Aorta (tissue), 5 donors: ENCODE measurements at places on chromosomes 12 and 14. TPM values are rescaled to one million over a fixed set of nuclear protein-coding genes. Genes with fewer than 3 reads are reported as not detected.

DNA sequence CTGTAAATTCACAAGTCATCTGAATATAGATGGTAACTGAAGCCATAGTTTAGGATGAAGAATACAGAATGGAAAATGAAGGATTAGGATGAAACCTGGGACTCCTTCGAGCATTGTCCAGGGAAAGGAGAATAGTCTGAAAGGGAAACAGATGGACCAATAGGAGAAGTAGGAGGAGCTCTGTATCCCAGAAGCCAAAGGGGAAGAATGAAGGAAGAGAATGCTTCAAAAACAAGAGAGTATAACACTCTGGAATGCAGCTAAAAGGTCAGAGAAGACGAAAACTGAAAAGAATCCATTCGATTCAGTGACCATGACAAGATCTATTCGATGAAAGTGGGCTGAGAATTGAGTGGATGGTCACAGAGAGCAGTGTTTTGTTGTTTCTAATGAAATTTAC, 1.0 kb downstream of the GMFB start:
- DNase-seq = no peak

PUS7L gene
- total RNA-seq = 12.9 TPM

GRCh38 chr12:57770734-57771133, 1.2 kb downstream of the METTL1 start:
- DNase-seq = no peak

DNA sequence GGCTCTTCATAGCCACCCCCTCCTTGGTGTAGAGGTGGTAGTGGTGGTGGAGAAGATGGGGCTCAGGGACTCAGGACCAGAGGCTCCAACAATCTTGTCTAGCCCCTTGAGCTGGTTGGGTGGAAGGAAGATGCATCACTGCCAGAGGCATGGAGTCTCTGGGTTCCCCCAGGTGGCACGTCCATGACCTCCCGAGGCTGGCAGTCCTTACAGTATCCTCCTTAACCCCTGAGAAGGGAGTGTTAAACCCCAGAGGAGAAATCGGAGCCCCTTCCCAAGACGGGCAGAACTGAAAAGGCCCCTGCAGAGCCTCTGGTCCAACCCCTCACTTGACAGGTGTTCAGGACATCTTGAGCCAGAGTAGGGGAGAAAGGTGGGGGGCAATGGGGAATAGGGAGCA, 9.1 kb downstream of the KRT83 start:
- no peak for DNase-seq

- DNase-seq = no peak
These were observed 13.3 kb downstream of the TMEM119 start for GRCh38 chr12:108584456-108585065.

DNA sequence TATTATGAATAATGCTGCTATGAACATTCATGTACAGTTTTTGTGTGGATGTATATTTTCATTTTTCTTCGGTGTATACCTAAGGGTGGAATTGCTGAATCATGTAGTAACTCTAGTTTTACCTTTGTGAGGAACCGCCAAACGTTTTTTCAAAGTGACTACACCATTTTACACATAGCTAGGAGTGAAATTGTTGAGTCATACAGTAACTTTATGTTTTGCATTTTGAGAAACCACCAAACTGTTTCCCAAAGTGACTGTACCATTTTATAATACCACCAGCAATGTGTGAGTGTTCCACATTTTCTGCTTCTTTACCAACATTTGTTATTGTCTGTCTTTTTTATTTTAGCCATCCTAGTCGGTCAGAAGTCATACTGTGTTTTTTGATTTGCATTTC, 3.1 kb upstream of the TPH2 start:
- no peak for DNase-seq

GRCh38 chr12:58252914-58253313, 311.5 kb downstream of the ATP23 start:
- DNase-seq = no peak

GLIPR1 gene
- 152 TPM for total RNA-seq

DNA sequence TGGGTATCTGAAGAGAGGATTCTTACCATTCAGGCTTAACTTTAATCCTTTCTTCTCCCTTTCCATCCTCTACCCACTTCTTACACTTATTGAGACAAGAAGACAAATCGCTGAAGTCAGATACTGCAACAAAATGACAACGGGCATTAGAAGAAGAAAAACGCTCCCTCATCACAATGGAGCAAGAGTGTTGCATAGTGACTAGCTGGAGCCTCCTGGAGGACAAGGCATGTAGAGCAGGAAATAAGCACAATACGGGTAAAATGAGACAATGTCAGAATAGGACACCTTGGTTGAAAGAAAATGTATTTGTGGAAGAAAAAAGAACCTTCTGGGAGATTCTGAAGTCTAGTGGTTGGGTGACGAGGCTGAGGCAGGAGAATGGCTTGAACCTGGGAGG, 501.0 kb downstream of the RERGL start:
- no peak for DNase-seq

DNA sequence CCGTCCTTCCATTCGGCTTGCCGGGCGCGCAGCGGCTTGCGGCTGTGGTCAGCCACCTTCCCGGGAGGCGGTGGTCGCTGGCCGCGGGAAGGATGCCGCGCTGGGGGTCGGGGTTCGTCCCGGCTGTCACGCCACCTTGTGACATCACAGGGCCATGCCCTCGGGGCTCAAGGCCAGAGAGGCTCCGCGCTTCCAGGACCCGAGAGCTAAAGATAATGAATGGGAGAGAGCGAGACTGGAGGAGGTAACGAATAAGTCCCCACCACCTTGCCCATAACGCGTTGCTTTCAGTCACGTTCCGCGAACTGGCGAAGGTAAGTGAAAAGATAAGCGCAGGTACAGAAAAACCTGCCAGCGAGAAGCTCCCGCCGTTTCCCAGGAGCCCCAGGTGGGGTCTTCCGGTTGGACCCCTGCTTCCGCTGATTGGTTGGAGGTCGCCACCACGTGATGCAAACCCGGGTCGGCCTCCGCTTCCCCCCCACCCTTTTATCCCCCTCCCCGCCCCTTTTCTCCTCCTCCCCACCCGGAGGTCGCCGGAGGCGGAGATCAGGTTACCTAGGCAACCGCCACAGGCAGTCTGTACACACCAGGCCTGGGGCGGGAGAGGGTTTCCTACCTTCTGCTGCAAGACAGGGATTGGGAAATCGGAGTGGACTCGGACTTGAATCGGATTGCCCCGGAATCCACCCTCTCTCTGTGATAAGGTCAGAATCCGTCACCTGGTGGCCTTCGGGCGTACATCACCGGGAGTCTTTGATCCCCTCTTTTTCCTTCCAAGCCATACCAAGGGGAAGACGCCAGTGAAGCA, at the start of gene LRRC9:
Gene LRRC9 (plus strand): TSS at position 575 of the 808 bp plus-strand sequence.
- peak; percentile 81 for DNase-seq

GRCh38 chr12:49223590-49224369, 34.9 kb upstream of the TUBA1A start:
- no peak for DNase-seq

GRCh38 chr12:40055228-40055579, 50.7 kb downstream of the SLC2A13 start:
- DNase-seq = no peak

GRCh38 chr14:71557351-71557750, 374.9 kb upstream of the RGS6 start:
- DNase-seq = no peak

GRCh38 chr14:63480599-63480998, 62.6 kb downstream of the PPP2R5E start:
- no peak for DNase-seq

DNA sequence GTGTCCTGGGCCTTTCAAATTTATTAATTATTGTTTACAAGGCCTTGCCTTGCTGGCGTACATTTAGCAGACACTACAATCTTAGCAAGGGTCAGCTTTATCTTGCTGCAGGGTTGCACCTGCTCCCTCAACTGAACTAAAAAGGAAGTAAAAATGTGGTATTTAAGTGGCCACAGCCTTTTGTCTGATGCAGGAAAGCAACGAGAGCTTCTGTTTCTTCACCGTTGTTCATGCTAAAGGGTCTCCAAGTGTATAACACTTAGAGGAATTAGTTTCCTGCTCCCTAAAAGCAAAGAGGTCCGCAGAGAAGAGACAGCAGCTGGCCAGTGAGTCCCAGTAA, 62.8 kb upstream of the EGLN3 start:
- DNase-seq = no peak

OASL gene
- 0.96 TPM for total RNA-seq

- no peak for DNase-seq
These were observed 26.8 kb downstream of the HCFC2 start for GRCh38 chr12:104091136-104091535.

DNA sequence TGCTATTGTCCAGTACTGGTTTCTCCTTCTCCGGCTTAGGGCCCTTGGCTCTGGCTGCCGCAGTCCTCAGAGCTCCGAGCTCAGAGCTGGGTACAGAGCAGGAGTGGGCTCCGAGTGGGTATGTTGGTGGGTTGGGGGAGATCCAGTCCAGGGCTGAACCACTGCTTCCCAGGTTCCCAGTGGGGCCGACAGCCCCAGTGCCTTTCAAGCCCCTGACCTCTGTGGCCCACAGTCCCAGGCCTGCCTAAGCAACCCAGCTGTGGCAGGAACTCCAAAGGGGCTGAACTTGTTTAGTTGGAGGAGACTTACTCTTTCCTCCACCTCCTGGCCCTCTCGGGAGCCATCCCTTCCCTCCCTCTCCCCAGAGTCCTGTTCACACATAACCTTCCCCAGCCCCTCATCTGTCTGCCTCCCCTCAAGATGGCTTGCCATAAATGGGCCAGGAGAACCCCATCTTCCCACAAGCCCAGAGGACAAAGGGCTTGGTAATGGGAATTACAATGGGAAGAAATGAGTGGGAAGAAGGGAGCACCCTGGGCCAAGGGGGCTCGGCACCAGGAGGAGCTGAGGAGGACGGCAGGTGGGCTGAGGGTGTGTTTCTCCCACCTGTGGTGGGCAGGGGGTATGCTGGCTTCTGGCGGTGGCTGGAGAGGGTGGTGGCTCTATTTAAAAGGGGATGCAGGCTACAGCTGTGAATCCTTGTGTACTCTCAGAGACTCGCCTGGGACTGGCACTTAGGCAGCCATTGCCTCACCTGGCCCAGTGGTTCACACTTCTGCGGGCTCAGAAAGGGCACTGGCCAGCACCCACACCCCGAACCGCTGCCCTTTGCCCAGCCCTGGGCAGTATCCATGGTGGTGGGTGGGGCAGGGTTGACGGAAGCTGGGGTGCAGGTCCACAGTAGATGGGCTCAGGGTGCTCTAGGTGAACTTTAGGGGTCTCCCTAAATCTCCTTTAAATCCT, 3.8 kb upstream of the MYH6 start:
- no peak for DNase-seq

- DNase-seq = no peak
These were observed 172.6 kb downstream of the SUDS3 start for GRCh38 chr12:118548887-118549509.

ACVR1B gene
- total RNA-seq = 24.5 TPM

- no peak for DNase-seq
These were observed 394.5 kb upstream of the GARIN6 start for GRCh38 chr12:99253068-99253467.

DNA sequence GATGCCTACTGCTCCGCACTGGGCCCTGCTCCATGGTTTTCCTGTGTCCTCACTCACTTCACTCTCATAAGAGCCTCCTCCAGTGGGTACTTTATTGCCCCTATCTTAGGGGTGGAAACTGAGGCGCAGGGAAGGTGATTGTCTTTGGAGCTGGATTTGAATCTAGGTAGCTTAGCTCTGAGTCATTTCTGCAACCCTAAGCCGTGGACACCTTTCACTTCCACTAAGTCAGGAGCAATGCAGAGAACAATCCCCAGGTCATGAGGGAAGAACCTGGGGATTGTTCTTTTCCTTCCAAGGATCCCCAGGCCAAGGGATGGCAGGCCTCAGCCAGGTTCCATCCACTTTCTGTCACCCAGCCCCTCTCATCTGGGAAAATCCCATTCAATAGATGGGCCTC, 20.3 kb downstream of the VDR start:
- DNase-seq = no peak

ADGRD1 gene
- 59.2 TPM for total RNA-seq

DNA sequence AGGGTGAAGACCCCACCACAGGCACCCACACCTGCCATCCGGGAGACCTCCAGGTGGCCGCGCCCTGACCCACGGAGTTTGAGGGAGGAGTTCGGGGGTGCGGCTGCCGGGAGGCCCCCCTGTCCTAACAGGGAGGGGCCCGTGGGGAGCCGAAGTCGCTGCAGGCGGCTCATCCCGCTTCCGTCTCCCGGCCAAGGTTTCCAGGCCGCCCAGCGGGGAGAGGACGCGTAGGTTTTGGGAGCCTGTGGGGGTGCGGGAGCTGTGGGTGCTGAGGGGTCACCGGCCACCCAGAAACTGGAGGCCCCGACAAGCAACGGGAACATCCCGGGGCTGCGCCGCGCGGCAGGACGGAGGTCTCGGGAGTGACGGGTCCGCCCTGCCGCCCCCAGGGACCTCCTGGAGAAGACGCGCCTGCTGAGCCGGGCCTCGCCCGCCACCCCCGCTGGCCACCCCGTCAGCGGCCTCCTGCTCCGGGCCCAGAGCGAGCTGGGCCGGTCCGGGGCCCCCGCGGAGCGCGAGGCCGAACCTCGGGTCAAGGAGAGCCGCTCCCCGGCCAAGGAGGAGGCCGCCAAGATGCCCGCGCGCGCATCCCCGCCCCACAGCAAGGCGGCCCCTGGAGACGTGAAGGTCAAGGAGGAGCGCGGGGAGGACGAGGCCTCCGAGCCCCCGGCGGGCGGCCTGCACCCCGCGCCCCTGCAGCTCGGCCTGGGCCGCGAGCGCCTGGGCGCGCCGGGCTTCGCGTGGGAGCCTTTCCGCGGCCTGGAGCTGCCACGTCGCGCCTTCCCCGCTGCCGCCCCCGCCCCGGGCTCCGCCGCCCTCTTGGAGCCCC, 27.6 kb downstream of the LRCOL1 start:
- DNase-seq = no peak

IFNG-AS1 gene
- 0.54 TPM for total RNA-seq

DNA sequence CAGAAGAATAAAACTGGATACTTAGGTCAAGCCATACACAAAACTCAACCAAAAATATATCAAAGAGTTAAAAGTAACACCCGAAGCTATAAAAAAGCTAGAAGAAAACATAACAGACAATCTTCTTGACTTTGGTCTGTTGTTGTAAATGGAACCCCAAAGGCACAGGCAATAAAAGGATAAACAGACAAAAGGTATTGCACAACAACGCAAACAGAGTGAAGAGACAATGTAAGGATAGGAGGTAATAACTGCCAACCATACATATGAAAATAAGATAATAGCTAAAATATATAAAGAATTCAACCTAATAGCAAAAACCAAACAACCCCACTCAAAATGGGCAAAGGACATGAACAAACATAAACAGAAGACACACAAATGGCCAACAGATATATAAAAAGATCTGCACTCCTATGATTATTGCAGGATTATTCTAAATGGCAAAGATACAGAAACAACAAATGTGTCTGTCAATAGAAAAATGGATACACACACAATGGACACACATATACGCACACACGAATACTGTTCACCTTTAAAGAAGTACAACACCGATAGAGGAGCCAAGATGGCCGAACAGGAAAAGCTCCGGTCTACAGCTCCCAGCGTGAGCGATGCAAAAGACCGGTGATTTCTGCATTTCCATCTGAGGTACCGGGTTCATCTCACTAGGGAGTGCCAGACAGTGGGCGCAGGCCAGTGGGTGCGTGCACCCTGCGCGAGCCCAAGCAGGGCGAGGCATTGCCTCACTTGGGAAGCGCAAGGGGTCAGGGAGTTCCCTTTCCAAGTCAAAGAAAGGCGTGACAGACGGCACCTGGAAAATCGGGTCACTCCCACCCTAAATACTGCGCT, 1137.1 kb downstream of the FSCB start:
- DNase-seq = peak; percentile 14
